ENCODE measurements at places on chromosomes 7 and 10.

DNA sequence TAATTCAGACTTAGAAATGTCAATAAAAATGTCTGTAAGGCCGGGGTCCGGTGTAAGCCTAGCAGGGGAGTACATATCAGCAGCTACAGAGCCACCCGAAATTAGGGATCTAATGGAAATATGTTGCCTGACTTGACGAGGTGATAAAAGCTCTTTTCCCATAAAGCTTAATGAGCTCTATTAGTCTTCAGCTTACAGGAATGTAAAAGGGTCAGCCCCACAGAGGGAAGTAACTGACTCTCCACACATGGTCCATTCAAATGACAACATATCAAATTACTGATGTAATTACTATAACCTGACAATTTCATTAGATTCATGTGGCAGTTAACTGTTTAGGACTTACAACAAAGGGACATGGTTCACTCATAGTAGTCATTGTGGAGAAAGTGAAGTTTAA is 62.3 kb downstream of the ATE1 start:
- no peak for DNase-seq

- DNase-seq: no peak
These were observed 331.5 kb upstream of the CNTNAP2 start for GRCh38 chr7:145784809-145785780.

DNA sequence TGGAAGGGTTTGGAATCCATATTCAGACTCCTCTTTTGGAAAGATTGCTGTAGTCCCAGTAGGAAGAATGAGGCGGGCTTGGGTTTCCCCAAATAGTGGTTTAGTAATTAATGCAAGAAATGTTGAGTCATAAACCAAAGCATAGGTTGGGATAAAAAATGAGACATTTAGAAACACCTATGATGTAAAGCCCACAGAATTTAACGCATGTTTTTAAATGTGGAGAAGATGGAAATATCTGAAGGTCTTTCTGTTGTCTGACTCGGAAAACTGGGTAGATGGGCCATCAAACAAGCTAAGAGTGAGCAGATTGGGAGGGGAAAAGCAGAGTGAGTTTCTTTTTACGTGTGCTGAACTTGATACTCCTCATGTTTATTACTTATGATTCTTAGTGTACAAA is 62.2 kb downstream of the LANCL2 start:
- no peak for DNase-seq

DNA sequence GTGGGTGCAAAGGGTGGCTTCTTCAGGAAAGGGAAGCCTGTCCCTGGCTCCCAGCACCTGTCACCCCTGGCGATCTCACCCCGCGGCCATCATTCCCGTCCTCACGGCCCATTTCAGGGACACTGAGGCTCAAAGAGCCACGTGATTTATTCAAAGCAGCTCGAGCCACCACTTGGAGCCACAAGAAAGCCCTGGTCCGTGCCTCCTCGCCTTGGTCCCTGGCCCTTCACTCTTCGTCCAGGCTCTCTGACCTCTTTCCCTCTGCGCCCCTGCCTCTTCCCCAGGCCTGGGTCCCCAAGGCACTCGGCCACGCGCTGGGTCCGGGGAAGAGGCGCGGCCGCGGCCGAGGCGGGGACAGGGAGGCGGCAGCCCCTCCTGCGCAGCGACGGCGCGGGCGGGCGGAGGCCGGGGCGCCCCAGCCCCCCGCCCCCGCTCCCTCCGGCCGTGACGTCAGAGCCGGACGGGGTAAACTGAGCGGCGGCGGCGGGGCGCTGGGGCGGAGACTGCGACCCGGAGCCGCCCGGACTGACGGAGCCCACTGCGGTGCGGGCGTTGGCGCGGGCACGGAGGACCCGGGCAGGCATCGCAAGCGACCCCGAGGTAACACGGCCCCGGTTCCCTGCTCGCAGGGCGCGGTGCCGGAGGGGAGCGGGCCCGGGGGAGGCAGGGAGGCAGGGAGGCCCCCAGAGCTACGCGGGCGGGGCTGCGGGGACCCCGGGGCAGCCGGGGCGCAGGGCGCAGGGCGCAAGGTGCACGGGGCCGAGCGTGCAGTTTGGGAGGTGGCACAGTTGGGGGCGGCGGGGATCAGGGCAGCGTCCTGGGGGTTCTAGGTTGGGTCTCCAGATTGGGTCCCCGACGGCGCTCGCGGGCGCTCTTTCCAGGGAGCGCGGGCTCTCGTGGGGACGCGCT is at the start of gene SLC18A2:
SLC18A2 (plus strand) TSS at position 494 of the 909 bp plus-strand sequence. CDS start 580 bp downstream, outside the sequence.
- DNase-seq: no peak

GRCh38 chr10:21449288-21449966 is 76.1 kb downstream of the SKIDA1 start:
- no peak for DNase-seq

DNA sequence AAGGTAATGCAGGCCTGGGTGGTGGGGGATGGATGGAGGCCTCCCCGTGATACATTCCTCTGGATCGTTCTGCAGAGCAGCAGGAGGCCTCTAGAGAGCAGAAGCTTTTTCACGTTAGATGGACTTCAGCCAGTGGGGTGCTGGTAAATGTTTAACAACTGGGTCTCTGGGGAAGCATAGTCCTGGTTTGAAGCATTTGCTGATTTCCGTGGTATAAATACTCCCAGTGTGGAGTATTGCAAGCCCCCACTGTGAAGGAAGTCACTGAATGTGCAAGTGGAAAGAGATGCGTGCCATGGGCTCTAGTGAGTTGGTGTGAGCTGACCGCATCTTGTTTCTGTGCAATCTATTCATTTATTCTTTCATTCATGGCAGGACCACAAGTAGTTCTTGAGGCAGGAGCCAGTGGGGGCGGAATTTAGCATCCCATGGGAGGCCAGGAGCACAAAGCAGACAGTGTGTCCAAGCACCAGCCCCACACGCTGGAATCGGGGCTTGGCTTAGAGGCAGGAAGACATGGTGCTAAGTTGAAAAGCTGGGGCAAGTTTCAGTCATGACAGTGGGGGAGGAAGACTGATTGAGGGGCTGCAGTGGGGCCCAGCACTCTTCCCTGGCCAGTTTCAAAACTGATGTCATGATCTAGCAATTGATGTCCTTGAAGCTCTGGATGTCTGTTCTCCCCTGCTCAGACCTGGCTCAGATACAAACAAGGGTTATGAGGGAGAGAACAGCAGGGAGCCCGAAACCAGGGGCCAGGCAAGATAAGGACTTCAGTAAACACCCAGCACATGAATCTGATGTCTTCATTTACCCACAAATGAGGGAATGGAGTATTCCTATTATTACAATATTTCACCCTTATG is 280.9 kb upstream of the LYZL1 start:
- no peak for DNase-seq

DNA sequence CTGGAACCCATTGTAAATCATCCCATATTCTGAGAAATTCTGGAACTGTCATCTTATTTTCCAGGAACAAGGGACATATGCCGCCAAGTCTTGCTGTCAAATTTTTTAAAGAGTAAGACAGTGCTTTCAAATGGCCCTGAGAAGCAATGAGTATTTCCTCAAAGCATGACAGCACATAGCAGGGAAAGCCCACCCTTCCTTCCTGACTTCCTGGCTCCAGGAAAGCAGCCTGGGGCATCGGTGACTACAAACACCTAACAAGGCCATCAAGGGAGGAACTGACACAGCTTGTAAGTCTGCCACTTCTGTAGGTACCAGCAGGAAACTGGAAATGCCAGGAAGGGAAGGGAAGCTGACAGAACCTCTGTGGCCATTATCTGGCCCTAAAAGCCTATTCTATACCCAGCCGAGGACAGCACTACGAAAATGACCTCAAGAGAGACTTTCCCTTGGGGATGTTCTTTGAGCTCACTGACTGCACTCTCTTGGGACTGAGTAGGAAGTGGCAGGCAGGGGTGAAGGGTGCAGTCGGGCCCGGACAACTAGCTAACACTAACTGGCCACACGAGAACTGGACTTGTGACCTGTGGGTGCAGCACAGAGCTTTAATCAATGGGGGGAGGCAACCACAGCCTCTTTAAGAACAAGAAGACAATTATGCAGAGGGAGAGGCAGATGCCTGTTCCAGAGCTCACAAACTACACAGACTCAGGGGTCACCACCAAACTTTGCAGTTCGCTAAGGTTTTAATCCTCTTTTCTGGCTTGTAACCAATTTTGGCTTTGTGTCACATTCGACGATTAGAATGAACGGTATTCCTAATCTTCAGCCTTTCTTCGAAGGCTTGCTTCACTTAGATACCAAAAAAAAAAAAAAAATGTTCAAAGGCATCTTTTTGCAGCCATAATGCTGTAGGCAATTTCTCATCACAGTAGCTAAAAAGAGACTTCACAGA is 52.0 kb downstream of the GRB10 start:
- DNase-seq: no peak

GRCh38 chr10:11192304-11193000 is 174.8 kb downstream of the CELF2 start:
- DNase-seq: no peak

DNA sequence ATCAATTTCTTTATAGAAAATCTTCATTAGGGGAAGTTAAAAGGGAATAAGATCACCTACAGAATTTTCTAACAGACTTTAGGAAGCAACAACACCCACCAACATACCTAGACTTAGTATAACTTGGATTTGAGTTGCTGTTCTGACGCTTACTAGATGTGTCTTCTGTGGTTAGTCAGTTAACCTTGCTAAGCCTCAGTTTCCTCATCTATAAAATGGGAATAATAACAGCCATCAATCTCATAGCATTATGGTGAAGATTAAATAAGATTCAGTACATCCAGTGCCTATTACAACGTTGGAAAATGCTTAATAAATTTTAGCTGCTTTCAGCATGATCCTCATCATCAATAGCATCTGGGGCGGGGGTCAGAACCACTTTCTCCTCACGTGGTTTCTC is 106.2 kb downstream of the SORBS1 start:
- no peak for DNase-seq

DNA sequence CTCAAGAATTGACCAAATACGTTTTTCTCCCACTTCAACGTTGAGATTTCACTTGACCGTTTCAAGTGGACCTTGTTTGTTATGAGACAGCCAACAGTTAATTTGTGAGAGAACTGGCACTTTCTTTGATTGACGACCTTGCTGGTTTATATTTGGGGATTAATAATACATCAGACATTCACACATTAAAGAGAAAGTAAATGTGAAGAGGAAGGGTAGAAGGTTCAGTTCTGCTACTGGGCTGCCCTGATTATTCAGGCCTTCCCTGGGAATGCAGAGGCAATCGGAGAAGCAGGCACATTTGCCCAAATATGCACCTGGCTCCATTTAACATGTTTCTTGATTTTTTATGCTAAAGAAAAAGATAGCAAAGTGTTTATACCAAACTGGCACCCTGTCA is 114.1 kb downstream of the POU6F2 start:
- no peak for DNase-seq

GRCh38 chr10:110487411-110488331 is 10.0 kb upstream of the DUSP5 start:
- no peak for DNase-seq

- peak; percentile 35 for DNase-seq
These were observed 112.4 kb upstream of the YAE1 start for GRCh38 chr7:39453743-39454355.

GRCh38 chr7:55026867-55027490 is 8.2 kb downstream of the EGFR start:
- no peak for DNase-seq

GRCh38 chr7:89661876-89662275 is 492.4 kb upstream of the STEAP1 start:
- DNase-seq: no peak

- DNase-seq: no peak
These were observed 11.6 kb downstream of the RPS24 start for GRCh38 chr10:78045237-78045636.

GRCh38 chr10:51886438-51887068 is 187.2 kb upstream of the CSTF2T start:
- DNase-seq: no peak

- no peak for DNase-seq
These were observed 166.2 kb downstream of the RAPGEF5 start for GRCh38 chr7:22190736-22191135.

- DNase-seq: no peak
These were observed 63.2 kb upstream of the TMEM168 start for GRCh38 chr7:112853422-112853821.

- no peak for DNase-seq
These were observed 360.9 kb downstream of the GPAM start for GRCh38 chr10:111822661-111823060.

- DNase-seq: no peak
These were observed 2.4 kb downstream of the H2AZ2 start for GRCh38 chr7:44845451-44845850.

DNA sequence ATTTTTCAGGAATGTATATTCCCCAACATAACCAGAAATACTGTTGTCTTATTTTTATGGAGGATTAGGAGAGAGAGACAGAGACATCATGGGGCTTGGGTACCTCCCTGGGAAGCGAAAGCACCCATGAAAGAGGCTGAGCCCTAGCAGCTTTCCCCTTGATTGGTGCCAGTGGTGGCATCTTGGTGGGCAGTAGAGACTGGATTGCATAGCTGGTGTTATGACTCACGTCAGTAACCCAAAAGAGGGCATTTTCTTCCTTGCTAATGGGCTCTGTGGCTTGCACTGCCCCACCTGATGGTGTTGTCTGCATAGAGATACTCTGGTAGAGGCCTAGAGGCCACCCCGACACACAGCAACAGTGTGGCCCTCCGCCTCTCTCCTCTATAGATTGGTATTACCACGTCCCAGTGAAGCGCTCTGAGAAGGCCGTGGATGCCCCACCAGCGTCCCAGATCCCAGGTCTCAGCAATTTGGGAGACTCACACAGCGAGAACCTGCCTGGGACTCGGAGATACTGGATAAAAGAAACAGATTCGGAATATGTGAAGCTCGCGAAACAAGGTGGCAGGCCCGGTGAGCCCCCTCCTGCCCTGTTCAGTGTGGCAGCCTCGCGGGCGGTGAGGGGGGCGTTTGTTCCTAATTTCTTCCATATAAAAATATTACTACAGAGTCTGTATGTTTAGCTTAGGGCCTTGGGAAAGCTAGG is 5.8 kb downstream of the C7orf57 start:
- DNase-seq: no peak

DNA sequence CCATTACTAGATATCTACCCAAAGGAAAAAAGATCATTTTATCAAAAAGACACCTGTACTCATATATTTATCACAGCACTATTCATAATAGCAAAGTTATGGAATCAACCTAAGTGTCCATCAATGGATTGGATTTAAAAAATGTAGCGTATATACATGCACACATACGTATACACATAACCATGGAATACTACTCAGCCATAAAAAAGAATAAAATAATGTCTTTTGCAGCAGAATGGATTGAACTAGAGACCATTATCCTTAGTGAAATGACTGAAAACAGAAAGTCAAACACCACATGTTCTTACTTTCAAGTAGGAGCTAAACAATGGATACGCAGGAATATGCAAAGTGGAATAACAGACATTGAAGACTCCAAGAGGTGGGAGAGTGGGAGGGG is 157.7 kb upstream of the LAMB4 start:
- DNase-seq: no peak

GRCh38 chr10:44335330-44336021 is 49.4 kb downstream of the CXCL12 start:
- DNase-seq: no peak

DNA sequence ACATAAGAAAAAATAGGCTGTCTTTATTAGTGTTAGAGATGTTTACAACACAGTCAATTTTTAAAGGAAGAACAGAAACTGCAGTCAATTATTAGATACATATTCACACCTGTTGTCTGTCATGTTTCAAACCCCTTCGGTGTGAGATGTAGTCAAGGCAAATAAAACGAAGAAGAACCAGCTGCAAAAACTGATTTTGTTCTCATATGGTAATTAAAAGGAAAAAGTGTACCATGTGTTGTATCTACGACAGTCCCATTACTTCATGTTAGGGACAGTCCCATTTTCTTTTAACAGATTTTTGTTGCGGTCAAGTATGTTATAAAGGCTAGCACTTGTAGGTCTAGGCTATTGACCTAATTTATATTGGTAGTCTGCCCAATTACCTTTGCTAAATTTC is 149.4 kb downstream of the LRRN3 start:
- DNase-seq: no peak

GRCh38 chr10:25641595-25641994 is 292.4 kb upstream of the MYO3A start:
- no peak for DNase-seq

Data from stimulated activated CD4-positive, alpha-beta T cell treated with anti-CD3 and anti-CD28 coated beads, Interleukin-12 subunit alpha, Interleukin-12 subunit beta, amount 100 ng/mL, for 48 hours (primary cell).